Stimulated activated CD8-positive, alpha-beta memory T cell treated with anti-CD3 and anti-CD28 coated beads, Interleukin-4, amount 100 ng/mL, for 4 hours (primary cell): ENCODE measurements at places on chromosomes 6 and 20.

DNA sequence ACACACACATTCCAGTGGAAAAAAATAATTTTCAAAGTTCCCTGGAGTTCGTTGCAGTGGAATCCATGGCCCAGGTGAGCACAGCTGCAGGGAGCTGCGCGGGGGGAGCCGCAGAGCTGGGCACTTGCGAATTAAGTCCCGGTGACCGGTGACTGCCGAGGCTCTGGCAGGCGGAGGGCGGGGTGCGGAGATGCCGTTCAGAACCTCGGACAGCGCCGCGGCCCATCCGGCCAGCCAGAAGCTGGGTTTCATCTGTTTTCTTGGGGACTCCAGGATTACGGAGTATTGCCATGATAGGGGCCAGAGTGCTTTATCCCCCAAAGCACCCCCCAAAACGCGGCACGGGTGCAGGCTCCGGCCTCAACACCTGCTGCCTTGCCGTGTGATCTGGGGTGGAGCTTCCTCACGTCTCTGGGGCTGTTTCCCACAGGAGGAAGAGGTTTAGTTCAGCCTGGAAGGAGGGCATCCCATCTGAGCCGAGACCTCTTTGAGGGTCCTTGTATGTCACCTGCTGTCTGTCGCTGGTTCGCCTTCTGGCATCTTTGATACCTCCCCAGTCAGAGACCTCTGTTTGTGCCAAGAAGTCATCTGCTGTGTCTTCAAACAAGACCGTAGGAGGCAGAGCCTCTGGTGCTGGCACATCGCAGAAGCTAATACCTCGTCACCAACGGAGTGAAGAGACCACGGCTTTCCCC lies 99.4 kb downstream of the YTHDF1 start:
- DNase-seq: no peak

- no peak for DNase-seq
These were observed 83.7 kb downstream of the STXBP5 start for GRCh38 chr6:147287869-147288271.

GRCh38 chr6:39610221-39610620 lies 115.0 kb downstream of the KIF6 start:
- DNase-seq: no peak

GRCh38 chr6:89100114-89100513 lies 17.8 kb downstream of the SRSF12 start:
- DNase-seq: no peak

- DNase-seq: no peak
These were observed 3.9 kb upstream of the BPIFA2 start for GRCh38 chr20:33163856-33164762.

- DNase-seq: no peak
These were observed 955.6 kb downstream of the TBC1D32 start for GRCh38 chr6:120378582-120379220.

- DNase-seq: no peak
These were observed 401.1 kb downstream of the SAMD5 start for GRCh38 chr6:147909640-147910039.

GRCh38 chr20:43825581-43825980 lies 89.1 kb upstream of the TOX2 start:
- no peak for DNase-seq

GRCh38 chr6:116087437-116088027 lies 13.1 kb upstream of the NT5DC1 start:
- DNase-seq: no peak

DNA sequence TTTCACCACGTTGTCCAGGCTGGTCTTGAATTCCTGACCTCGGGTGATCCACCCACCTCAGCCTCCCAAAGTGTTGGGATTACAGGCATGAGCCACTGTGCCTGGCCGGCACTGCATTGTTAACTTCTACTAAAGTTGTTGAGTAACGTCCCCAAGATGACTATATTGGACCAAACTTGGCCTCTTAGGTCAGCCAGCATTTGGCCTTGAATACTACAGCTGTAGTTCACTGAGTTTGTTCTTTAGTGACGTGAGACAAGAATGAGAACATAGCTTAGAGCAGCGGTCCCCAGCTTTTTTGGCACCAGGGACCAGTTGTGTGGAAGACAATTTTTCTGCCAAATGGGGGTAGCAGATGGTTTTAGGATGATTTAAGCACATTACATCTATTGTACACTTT lies 237.1 kb downstream of the TBC1D7 start:
- no peak for DNase-seq

GRCh38 chr6:42969431-42969830 lies 8.9 kb downstream of the GNMT start:
- DNase-seq: no peak

DNA sequence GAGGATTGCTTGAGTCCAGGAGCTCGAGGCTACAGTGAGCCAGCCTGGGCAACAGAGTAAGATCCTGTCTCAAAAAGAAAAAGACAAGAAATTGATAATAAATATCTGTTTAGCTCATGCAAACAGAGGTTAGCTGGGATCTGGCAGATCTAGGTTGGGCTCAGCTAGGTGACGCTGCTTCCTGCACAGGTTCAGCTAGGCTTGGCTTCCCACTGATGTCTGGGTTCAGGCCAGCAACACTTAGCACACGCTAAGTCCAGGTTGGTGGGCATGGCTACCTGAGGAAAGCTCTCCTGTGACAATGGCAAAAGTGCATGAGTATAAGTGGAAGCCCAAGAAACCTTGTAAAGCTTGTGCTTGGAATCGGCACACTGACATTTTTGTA lies 48.7 kb downstream of the RIN2 start:
- no peak for DNase-seq

GRCh38 chr6:97053643-97054411 lies 129.3 kb downstream of the KLHL32 start:
- DNase-seq: no peak

GRCh38 chr20:56350842-56351241 lies 7.9 kb upstream of the FAM210B start:
- no peak for DNase-seq

DNA sequence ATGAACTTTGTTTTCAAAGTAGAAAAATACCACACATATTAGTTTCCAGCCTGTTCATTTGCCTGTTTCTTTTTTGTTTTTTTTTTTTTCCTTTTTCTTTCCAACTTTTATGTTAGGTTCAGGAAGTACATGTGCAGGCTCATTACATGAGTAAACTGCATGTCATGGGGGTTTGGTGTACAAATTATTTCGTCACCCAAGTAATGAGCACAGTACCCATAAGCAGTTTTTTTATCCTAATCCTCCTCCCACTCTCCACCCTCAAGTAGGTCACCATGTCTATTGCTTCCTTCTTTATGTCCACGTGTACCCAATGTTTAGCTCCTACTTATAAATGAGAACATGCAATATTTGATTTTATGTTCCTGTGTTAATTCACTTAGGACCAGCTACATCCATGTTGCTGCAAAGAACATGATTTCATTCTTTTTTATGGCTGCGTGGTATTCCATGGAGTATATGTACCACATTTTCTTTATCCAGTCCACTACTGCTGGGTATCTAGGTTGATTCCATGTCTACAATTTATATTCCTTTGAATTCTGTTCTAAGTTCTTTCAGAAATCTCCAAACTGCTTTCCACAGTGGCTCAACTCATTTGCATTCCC lies 31.8 kb downstream of the SNX14 start:
- no peak for DNase-seq

GRCh38 chr6:8000188-8000596 lies 64.0 kb downstream of the BLOC1S5 start:
- no peak for DNase-seq

GRCh38 chr6:134740473-134741199 lies 209.3 kb downstream of the ALDH8A1 start:
- no peak for DNase-seq

- DNase-seq: no peak
These were observed 6.3 kb upstream of the TRIM27 start for GRCh38 chr6:28929887-28930620.

DNA sequence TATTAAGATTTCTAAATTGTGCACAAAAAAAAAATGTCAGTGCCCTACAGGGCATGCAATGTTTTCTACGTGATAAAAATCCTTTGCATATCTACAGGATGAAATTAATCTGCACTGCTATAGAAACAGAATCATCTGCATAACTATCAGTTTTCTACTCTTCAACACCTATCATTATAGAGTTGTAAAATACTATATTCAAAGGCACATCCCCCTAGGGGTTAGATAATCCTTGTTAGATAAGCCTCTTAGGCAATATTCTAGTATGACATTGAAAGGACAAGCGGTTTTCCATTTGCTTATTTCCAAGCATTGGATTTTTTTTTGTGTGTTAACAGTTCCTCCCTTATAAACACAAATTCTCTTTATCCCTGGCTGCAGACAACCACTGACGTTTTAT lies 98.7 kb upstream of the LAMA2 start:
- no peak for DNase-seq

- no peak for DNase-seq
These were observed 21.4 kb downstream of the C6orf15 start for GRCh38 chr6:31090973-31091364.

DNA sequence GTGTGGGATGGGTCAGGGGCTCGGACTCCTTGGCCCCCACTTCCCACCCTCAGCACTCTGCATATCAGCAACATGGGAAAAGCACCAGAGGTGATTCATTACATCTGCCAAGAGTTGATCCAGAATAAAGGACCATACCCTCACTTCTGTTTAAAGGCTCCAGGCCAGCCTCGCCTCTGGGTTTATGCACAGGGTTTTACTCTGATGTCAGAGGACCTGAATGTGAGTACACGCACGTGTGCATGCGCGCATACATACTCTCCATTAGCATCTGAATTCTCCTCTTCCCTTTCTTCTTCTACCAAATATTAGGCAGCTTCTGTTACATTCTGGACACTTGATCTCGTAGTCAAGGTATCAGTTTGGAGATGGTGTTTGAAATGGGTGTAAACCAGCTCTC lies 114.7 kb upstream of the SPTLC3 start:
- no peak for DNase-seq

DNA sequence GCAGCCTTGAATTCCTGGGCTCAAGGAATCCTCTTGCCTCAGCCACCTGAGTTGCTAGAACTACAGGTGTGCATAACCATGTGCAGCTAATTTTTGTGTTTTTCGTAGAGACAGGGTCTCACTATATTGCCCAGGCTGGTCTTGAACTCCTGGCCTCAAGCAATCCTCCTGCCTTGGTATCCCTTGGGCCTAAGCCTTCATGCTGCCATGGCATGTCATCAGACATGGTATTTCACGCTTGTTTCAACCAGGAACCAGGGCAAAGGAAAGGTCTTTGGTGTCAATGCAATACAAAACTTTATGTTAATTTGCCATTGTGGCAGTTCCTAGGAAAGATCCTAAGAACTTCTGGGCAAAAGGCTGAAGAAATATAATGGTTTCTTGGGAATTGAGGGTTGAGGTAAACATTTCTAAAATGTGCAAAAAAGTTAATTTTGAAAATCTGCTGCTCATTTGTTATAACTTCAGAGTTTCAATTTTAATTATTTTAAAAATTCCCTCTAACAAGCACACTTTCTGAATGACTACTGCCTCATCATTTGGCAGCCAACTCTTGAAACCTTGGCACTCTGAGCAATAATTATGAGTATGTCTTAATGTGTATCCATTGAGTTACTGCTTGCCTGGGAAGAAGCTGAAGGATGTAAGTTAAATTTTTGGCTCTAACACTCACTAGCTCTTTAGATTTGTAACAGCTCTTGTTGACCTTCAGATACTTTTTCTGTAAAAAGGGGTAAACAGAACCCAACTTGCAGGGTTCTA lies 154.1 kb downstream of the GJA10 start:
- no peak for DNase-seq

DNA sequence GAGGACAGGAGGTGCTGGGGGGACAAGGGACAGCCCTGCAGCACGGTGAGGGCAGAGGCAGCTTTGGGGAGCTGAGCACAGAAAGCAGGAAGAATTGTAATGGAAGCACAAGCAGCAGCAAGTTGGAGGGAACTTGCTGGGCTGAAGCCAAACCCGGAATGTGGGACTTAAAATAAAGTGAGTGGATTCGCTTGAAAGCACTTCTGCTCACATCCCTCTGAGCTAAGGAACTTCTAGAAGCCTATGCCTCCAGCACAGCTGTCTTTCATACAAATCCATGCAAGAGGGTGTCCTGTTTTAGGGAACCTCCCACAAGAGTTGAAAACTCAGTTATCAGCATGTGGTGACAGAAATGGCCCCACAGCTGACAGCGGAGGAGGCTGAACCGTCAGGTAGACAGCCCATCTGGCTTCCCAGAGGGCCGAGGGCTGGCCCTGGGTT lies 71.4 kb upstream of the MLN start:
- no peak for DNase-seq

DNA sequence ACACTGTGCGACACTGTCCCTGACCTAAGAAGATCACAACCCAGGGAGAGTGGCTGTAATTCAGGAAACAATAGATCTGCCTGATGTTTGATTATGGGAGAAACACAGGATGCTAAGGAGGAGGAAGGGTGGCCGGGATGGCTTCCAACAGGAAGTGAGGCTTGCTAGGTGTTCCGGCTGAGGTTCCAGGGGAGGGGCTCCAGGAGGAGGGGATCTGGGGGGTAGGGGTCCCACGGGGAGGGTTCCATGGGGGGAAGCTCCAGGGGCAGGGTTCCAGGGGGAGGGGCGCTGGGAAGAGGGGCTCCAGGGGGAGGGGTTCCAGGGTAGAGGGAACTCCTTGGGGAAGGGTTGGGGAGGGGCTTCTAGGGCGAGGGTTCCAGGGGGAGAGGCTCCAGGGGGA lies 48.6 kb downstream of the DAAM2 start:
- no peak for DNase-seq

DNA sequence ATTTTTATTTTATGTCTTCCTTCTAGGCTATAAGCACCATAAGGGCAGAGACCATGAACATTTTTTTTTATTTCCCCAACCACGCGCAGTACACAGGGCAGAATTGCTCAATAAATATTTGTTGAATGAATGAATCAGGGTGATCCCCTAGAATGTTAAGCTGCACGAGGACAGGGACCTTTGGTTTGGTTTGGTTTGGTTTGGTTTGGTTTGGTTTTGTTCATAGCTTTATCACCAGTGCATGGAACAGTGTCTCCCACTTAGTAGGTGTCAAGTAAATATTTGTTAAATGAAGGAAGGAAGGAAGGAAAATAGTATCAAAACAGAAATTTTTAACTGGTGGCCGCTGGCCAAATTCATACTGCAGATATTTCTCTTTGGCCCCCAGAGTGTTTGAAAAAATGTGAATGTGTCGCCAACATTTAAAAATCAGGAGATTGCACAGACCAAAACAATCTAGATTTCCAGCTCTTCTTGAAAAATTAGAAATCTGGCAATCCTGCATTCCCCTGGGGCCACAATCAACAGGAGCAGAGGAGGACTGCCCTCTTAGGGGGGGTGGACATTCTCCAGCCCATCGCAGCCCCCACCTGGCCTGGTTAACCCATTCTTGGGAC lies 205.3 kb downstream of the EYA2 start:
- no peak for DNase-seq
